ENCODE measurements at places on chromosomes 5 and 9. TPM values are rescaled to one million over a fixed set of nuclear protein-coding genes. Genes with fewer than 3 reads are reported as not detected.

Gene CRHBP
- 0.20 TPM for total RNA-seq

Gene FOXD4L4
- total RNA-seq = 0.55 TPM

Gene IL9
- total RNA-seq = not detected

Gene OBP2B
- not detected for total RNA-seq

All from activated naive CD8-positive, alpha-beta T cell treated with anti-CD3 and anti-CD28 coated beads, Interleukin-2, amount 10 ng/mL, durations not matched to agents 7 days and 5 days (primary cell).